ENCODE measurements at places on chromosomes 7 and 10.

GRCh38 chr10:105986912-105987635 lies 1177.4 kb downstream of the SORCS1 start:
- DNase-seq, result no peak

DNA sequence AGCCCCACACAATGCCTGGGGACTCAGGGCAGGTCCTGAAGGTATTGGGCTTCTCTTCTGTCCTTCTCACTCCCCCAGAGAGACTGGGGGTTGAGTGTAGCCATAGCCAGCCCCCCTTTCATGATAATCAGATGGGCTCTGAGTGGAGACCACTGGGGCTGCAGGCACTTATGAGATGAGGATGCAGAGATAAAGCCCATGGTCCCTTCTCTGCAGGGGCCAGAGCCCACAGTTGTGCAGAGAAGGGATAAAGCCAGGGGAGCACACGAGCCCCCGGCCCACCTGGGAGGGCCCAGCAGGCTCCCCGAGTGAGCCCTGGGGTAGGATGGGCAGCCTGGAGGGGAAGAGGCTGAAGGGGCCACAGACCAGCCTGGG lies 96.2 kb downstream of the BMS1 start:
- DNase-seq, result no peak

- DNase-seq, result no peak
These were observed 11.6 kb downstream of the COL28A1 start for GRCh38 chr7:7524121-7524520.

DNA sequence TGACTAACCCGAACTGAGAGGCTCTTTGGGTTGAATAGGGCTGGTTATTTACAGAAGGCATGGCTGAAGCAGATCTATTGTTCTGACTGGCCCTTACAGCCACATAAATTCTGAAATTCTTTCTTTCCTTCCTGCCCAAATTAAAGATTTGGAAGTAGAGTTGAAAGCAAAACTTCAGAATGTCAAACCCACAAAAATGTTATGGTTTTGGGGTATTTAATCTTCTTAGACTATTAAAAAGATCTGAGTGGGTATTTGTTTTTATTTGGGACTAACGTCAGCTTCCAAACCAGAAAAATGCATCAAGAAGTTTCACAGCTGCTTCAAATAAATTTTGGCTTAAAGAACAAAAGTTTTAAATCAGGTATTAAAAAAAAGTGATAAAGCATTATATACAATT lies 124.5 kb downstream of the AHR start:
- no peak for DNase-seq

- no peak for DNase-seq
These were observed 139.0 kb downstream of the LRRN3 start for GRCh38 chr7:111229916-111230315.

DNA sequence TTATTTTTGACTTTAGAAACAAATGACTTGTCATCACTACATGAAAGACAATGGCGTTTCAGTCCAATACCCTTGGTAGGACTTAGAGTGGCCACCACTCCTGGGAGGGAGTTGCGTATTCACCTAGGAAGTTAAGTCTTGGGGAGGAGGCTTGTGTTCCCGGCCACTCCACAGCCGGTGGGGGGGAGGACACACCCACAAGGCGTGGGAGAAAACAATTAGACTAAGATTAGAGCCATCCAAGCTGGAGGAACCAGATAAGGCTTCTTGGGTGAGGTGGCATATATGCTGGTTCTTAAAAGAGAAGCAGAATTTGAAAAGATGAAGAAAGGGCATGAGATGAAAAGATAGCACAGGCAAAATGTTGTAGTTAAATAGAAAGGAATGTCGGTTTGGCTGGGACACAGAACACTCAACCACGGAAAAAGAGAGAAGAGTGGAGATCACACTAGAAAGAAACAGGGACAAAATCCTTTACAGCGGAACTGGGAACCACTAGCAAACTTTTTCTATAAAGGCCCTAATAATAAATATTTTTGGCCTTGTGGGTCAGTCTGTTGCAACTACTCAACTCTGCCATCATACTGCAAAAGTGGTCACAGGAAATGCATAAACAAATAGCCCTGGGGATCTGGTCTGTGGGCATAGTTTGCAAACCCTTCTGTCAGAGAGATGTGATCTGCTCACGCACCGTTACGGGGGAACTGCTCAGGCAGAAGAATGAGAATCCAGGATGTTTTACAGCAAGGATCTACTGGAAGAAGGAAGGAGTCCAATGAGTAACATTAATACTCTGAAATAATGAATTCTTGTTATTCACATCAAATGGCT lies 651.8 kb downstream of the PARD3 start:
- no peak for DNase-seq

DNA sequence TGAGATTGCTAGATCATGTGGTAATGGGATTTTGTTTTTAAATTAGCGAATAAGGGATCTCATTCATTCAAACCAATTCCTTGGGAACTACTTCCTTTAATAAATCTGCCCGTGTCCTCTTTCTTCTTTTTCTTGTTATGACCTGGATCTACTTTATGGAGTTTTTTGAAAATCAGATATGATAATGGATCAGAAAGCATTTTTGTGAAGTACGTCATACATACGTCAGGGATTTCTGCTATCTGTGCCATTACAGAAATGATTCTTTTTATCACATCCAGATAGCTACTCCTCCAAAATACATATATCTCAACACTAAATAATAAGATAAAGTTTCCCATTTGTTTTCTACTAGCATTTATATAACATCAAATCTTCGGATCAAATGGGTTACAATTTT lies 40.2 kb upstream of the STK17A start:
- no peak for DNase-seq

DNA sequence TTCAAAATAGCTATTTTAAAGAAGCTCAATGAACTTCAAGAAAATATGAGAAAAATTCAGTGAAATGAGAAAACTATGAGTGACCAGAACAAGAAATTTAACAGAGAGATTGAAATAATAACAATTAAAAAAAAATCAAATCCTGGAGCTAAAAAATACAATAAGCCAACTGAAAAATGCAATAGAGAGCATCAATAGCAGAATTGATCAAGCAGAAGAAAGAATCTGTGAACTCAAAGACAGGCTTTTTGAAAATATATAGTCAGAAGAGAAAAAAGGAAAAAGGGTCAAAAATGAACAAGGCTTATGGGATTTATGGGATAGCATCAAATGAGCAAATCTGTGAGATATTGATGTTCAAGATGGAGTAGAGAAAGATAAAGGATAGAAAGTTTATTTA lies 133.0 kb downstream of the OTUD1 start:
- no peak for DNase-seq

GRCh38 chr7:127974446-127975035 lies 56.7 kb downstream of the LRRC4 start:
- DNase-seq, result no peak

DNA sequence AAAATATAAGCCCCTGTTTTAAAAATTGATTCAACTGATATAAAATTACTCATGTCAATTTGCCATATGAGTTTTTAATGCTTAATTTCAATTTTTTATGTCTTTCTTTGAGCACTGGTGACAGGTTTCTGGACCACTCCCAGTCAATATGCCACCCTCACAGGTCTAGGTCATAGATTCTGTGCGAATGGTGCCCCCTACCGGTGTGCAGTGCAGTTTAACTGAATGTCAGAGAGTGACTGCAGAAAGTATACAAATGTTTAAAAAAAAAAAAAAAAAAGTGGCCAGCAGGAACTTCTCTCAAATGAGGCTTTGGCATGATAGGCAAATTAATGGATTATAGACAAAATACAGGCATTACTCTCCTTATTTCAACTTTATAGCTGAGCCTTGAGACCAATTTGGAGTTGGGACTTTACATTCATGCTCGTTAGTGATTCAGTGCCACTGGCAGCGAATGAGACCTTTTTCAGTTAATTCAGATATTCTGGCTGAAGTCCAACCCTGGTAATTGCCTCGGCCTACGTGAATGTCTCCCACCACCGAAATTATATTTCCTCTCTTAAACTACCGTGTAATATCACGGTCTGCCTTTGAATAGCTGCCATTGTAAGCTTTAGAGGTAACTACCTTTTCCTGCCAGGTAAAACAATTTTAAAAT lies 427.6 kb downstream of the PHTF2 start:
- no peak for DNase-seq

DNA sequence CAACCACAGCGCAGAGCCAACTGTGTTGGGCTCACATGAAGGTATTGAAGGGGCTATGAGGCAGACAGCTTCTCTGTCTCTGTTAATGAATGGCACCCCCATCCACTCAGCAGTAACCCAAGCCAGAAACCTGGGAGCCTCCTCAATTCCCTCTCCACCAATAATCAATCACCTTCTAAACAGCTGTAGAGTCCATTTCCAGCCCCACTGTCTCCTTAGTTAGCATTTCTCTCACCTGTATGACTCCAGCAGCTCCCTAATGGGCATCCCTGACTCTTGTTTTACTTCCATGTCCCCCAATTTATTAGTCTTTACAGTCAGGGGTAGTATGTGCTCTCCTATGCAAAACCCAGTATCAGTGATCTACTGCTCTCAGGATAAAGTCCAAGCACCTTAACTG lies 6.9 kb downstream of the SRI start:
- no peak for DNase-seq

- DNase-seq, result no peak
These were observed 21.9 kb downstream of the SKIDA1 start for GRCh38 chr10:21503542-21503941.

GRCh38 chr7:151025924-151026671 lies 1.8 kb upstream of the ATG9B start:
- DNase-seq, result no peak

DNA sequence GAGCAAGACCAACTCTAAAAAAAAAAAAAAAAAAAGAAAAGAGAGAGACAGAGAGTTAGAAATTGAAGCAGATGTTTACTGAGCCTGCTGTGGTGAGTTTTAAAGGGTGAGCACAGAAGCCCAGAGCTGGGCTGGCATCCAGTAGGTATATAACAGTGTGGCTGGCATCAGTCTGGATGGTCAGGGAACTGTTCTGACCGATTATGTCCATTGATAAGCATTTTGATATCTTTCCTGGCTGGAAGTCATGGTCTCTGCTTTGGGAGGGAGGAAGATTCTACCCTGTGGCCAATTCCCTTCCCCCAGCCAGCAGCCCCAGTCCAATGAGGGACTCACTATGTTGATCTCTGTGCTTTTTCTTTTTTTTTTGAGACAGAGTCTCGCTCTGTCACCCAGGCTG lies 65.2 kb upstream of the PODXL start:
- DNase-seq, result no peak

GRCh38 chr7:8014399-8014798 lies 45.8 kb downstream of the GLCCI1 start:
- DNase-seq, result no peak

GRCh38 chr7:100585511-100586265 lies at the start of gene LRCH4:
Gene LRCH4, minus strand, starts transcription at chr7:100586129. Its CDS starts 29 bp downstream, at chr7:100586100.
- peak; percentile 36 for DNase-seq

- no peak for DNase-seq
These were observed 301.7 kb downstream of the CSTF2T start for GRCh38 chr10:51397695-51398094.

All from activated T-helper 1 cell treated with anti-CD3 and anti-CD28 coated beads, Interleukin-2, amount 50 U/mL, for 16 hours (primary cell).